Stimulated activated CD4-positive, alpha-beta T cell treated with anti-CD3 and anti-CD28 coated beads, Interleukin-1b, Interleukin-23, amount 100 ng/mL, for 48 hours (primary cell): ENCODE measurements at places on chromosomes 5 and 9.

GRCh38 chr5:4738298-4738697, 401.8 kb upstream of the ADAMTS16 start:
- no peak for DNase-seq

DNA sequence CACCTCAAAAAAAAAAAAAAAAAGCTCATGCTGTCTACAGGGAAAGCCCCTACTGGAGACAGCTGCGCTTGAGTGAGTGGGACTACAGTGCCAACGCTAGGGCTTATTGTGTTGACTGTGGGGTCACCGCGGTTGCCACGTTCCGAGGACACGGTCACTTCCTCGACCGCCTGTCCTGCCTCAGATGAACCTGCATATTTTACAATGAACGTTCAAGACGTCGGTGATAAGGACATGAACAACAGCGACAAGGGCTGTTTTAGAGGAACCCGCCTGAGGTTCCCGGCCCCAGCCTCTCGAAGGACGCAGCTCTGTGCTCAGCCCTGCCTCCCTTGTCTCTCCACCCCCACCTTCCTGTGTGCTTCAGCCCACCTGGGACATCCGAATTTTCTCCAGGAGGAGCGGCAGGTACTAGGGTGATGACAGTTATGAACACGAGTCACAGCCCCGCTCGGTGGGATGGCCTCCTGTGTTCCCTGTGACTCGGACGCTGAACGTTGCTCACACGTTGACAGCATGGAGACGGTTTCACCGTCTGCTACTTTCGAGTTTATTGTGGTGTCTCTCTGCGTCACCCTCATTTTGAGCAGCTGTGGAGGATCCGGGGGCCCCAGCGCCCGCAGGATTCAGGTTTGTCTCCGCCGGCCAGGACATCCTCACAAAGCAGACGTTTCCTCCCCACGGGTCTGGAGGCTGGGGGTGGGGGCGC, 11.3 kb upstream of the DIPK1B start:
- peak; percentile 86 for DNase-seq

GRCh38 chr9:136597965-136598364, 52.1 kb upstream of the NOTCH1 start:
- DNase-seq: no peak

GRCh38 chr5:173782671-173783101, 105.5 kb upstream of the CPEB4 start:
- DNase-seq: no peak

DNA sequence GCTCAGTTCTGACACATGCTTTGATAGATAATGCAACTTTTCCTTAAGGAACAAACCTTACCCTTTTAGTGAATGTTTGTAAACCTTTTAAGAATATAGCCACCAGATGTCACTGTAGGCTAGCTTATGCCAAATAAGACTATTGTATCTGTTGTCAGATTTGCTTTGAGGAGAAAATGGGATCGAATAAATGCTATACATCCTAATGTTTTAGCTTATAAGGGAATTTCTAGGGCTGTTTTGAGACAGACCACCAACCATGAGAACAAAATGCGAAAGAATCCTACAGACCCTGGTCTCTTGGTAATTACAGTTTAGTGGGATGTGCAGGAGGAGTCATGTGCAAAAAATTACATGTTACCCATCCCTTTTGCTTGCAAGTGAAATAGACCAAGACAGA, 127.6 kb upstream of the NMUR2 start:
- no peak for DNase-seq

GRCh38 chr5:1724822-1725602, 74.6 kb downstream of the MRPL36 start:
- DNase-seq: no peak

GRCh38 chr5:12169536-12169935, 265.3 kb upstream of the CTNND2 start:
- DNase-seq: no peak

GRCh38 chr5:72283358-72283757, 36.7 kb downstream of the MRPS27 start:
- DNase-seq: no peak

DNA sequence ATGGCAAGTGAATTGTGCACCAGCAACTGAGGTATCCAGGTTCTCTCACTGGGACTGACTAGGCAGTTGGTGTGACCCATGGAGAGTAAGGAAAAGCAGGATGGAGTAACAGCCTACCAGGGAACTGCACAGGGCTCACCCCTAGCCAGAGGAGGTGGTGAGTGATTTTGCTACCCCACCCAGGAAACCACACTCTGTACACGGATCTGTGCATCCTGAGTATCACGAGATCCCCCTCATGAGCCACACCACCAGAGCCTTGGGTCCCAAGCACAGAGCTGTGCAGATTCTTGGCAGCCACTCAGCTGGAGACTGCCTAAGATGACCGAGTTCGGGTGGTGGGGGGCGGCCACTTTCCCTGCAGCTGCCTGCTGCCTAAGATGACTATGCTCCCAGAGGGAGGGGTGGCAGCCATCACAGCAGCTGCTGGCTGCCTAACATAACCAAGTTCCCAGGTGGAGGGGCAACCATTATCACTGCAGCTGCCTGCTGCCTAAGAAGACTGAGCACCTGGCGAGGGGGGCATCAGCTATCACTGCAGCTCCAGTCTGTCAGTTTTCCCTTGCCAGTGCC, 48.4 kb upstream of the EFNA5 start:
- no peak for DNase-seq

DNA sequence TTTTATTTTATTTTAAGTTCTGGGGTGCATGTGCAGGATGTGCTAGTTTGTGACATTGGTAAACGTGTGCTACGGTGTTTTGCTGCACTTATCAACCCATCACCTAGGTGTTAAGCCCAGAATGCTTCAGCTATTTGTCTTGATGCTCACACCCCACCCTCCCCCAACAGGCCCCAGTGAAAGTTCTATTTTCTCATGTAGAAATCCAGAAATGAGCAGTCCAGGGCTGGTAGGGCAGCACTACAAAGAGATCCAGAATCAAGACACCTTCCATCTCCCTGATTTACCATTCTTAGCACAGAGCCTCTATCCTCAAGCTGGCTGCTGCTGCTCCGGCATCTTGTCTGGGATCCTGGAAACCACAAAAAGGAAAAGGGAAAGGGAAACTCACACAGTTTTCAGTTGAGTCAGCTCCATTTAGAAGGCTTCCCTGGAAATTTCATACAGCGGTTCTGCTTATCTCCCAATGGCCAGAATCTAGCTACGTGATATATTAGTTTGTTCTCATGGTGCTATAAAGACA, 85.4 kb upstream of the SMARCA2 start:
- DNase-seq: no peak

GRCh38 chr5:146624179-146624578, 108.2 kb upstream of the GPR151 start:
- no peak for DNase-seq

DNA sequence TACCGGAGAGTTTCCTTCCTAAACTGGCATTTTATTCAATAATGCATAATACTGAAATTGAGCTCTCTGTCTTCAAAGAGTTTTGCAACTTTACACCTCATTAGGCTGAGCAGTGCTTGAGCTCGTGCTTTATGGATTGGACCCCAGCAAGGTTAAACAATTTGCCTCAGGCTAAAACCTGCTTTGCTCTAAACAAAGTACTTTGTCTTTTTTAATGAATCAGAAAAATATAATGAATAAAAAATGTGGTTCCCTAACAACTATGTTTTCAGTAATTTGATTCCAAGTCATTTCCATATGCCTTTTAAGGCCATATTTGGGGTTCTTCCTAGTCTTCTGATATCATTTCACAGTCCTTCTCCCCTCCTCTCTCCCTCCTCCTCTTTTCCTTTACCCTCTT, 20.0 kb downstream of the ZNF366 start:
- no peak for DNase-seq

DNA sequence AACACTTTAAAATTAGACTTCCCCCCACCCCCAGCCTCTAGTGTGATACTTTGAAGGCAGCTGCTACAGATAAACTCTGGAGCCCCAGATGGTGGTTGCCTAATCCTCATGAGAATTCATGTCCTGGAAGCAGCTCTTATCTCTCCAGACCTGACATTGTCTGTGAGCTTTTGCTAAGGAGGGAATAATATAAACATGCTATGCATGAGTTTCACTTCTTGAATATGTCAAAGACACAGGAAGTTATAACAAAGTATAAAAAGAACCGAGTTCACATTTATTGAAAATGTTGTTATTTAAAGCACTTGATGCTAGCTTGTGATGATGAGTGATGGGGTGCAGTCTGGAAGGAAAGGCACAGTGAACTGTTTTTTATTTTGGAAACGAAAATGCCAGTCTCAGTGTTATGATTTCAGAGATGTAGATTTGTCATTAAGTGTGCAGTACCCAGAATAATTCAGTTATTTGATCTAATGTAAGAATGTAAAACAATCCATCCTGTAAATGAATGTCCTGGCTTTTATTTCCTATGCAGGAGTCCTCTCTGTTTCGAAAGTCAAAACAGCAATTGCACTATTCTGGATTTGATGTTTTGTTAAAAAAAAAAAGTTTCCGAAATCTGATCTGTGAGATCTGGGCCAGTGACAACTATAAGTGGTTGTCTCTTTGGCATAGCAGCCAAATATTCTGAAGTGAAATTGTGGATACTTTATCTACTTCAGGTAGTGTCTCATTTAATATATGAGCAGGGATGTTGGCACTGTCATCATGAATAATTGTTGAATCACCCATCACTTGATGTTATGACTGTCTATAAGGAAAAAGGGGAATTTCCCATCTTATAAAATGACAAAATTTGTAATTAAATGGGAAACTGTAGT, 77.0 kb downstream of the ZCCHC7 start:
- DNase-seq: no peak

GRCh38 chr5:43401827-43402226, 10.4 kb downstream of the CCL28 start:
- no peak for DNase-seq

- no peak for DNase-seq
Measured at GRCh38 chr9:69937360-69937759, 106.3 kb upstream of the MAMDC2 start.

- DNase-seq: no peak
Measured at GRCh38 chr9:71202931-71203330, 81.5 kb upstream of the TRPM3 start.

DNA sequence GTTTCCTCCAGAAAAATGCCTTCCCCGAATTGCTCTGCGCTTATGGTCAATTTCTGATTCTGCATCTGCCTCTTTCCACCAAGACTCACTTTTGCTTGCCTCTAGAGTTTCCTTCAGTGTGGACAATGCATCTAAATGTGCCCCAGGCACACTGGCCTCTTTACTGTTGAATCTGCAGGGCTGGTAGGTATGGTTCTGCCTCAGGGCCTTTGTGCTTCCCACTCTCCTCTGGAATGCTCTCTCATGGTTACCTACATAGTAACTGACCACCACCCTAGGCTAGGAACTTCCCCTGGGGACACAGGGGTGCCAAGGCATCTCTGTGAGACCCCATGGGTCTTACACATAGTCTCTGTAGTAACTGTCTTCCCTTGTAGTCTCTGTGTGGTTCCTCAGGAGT, 1258.6 kb downstream of the CDH12 start:
- DNase-seq: no peak
